Coronary artery (tissue), 2 donors: ENCODE measurements at places on chromosomes 12 and 14.

DNA sequence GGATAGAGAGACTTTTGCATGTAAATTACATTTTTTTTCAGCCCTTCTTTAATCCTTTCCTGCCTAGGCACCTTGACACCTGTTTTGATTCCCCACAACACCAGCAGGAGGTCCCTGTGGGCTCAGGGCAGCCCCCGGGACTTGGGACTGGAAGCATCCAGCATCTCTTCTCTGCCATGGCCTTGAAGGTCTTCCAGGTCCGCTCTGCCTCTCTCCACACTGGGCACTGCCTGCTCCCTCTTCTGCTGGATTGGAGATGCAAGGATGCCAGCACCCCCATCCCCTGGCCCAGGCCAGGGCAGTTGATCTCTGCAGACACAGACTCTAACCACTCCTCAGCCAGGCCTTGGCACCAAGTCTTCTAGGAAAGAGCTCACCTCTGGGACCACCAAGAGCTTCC, 134.5 kb upstream of the C14orf180 start:
- DNase-seq = no peak

GRCh38 chr14:55581342-55581771, 1.4 kb downstream of the KTN1 start:
- no peak for DNase-seq

GRCh38 chr14:102096569-102097188, 9.8 kb upstream of the HSP90AA1 start:
- DNase-seq = no peak

DNA sequence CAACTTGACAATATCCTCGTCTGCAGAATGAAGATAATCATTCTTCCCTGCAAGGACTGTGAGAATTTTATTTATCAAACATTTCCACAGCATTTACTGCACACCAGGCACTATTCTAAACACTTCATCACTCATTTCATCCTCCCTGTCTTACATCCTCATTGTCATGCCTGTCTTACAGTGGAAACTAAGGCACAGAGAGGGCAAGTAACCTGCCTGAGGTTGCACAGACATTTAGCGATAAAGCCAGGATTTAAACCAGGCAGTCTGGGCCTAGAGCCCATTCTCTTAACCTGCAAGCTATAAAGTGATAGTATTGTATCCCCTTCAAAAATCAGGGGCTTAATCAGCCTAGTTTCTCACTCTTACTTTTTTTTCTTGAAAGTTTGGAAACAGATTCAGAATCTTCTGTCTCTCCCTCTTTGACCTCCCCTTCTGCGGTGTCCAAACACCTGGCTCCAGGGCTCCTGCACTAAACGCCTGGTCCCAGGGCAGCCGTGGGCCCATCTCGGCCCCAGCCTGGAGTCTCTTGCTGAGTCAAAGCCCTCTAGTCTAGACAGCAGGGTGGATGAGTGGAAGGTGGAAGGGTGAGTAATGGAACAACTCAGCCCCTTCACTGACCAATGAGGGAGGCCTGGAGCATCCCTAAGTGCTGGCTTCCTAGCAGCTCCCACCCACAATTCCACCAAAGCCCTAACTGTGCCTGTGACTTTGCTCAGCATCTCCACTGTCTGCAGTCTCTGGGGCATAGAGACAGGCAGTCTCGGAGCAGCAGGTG, 12.5 kb downstream of the ISM2 start:
- DNase-seq = no peak

- DNase-seq = peak; percentile 58
Observed at GRCh38 chr14:104388541-104389325, 190.8 kb upstream of the C14orf180 start.

- DNase-seq = no peak
Observed at GRCh38 chr12:65407388-65408149, 129.1 kb downstream of the MSRB3 start.

- no peak for DNase-seq
Observed at GRCh38 chr12:94277426-94278000, 129.1 kb downstream of the PLXNC1 start.
